CD4-positive, alpha-beta T cell treated with Interleukin-17A for 1 hour (primary cell): ENCODE measurements at places on chromosomes 13 and 19.

DNA sequence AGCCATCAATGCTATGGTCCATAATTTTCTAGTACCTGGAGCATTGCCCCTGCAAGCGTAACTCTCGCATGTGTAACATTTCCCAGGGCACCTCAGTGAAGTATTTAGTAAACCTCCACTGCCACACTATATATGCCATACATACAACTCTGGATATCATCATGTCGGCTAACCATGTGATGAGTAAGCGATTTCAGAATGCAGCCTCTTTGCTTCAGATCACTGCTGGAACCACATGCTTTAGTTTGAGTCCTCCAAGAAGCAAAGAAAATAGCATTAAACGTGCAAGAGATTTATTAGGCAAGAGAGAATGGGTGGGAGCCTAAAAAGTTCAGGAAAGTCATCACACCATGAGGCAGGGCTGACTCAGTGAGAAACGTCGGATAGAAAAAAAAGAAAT lies 635.6 kb upstream of the SLITRK5 start:
- DNase-seq = no peak

GRCh38 chr13:30156270-30156669 lies 151.1 kb downstream of the KATNAL1 start:
- DNase-seq = no peak

DNA sequence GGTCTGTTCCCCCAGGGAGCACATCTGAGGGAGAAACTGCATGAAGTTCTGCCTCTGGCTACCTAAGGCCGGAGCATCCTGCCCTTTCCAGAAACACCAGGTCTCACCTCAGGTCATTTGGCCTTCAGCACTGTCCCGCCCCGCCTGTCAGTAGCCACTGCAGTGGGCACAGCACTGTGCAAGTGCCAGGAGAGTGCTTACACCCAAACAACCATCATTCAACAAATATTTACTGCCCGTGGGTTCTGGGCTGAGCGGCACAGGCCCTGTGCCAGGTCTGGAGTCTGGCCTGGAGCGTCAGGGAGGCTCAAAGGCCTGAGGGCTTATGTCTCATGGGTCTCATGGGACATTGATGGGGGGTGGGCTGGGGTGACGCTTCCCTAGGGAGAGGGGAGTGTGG lies 2.8 kb downstream of the USF2 start:
- no peak for DNase-seq

DNA sequence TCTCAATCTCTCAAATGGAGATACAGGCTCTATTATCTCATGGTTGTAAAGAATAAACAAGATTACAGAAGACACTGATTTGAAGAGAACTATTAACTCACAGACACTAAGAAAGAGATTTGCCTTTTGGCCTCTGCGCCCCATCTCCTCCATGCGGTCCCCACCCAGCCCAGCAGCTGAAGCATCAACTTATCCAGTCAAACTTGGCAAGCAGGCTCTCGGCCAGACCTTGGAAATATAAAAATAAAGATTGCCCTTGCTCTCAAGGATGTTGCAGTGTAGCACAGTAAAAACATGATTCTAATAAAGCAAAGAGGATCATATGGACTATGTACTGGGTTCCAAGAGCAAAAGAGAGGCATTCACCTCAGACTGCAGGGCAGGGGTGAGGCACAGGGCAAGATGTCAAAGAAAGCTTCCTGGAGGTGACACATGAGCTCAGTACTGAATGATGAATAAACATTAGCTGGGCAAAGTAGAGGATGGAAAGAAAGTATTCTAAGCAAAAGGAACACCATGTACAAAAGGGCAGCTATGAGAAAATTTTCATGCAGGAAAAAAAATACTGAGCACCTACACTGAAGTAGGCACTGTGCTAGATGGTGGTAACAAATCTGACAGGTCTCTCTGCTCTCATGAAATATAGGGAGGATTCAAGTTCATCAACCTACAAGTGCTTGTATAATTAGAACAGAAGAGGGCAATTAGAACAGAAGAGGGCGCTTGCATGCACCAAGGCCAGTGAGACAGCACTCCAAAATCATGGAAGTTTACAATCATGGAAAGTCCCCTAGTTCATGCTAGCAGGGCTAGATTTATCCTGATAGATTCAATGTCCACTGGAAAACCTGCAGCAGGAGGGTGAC lies 85.0 kb downstream of the SACS start:
- no peak for DNase-seq

DNA sequence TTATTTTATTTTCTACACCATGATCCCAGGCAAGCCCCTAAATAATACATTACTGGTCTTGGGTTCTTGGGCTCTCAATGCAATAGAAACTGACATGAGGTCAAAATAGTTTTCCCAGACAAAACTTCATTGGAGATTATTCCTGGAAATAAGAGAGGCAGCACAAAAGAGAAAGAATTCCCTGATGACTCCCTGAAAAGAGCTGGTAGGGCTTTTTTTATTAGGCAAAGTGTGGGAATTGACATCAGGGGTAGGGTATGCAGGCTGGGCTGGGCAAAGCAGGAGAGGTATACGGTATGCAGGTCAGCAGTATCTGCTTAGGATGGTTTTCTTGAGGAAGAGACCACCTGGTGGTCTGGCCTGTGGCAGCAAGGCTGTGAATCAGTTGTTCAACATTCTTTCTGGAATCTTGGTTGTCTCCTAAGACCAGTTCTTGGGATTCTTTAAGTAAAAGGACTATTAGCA lies 9.3 kb upstream of the IGFL3 start:
- DNase-seq = no peak

DNA sequence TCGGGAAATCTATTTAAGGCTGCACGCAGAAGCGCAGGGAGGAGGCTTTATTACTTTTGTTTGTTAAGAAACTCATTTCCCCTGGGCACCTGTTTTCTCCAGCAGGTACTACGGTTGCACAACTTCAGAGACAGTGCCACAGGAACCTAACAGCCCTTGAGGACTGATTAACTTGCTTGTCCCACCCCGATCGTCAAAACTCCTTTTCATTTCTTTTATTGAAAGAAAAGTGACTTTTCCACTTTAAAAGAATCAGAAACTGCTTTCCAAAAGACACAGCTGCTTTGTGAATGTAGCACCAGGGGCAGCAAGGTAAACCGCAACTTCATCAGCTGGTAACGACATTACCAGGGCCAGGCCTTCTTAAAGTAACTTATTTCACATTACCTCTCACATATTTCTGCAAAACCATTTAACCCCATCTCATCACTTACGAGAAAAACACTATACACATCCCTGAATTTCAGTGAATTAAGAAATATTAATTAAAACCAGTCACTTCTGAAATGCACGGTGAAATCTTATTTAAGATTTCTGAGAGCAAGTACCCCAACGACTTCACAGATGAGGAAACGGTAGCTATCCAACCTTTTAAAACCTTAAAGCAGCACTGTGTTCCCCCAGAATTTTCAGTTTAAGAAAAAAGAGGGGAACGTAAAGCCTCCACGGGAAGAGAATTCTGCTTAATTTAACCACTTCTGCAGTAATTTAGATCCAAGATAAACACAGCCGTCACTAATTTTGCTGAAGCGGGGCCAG lies 1.4 kb downstream of the ANKRD10 start:
- peak; percentile 38 for DNase-seq
